Kidney epithelial cell (primary cell): ENCODE measurements at places on chromosomes 7 and 10.

DNA sequence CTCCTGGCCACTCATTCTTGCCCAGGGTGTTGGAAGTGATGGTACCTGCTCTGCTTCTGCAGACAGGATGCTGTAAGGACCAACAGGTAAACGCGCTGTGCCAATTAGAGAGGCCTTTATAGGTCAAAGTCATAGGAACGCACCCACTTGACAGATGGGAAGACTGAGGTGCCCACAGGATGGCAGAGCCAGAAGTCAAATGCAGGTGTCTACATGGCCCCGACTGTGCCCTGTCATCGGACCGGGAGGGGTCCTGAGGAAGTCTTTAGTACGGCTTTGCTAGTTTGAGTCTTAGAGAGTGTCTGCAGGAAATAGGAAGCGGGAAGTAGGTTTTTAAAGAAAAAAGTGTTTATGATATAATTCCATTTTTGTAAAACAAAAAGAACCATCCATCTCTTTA lies 57.3 kb downstream of the HK1 start:
- DNase-seq = no peak

DNA sequence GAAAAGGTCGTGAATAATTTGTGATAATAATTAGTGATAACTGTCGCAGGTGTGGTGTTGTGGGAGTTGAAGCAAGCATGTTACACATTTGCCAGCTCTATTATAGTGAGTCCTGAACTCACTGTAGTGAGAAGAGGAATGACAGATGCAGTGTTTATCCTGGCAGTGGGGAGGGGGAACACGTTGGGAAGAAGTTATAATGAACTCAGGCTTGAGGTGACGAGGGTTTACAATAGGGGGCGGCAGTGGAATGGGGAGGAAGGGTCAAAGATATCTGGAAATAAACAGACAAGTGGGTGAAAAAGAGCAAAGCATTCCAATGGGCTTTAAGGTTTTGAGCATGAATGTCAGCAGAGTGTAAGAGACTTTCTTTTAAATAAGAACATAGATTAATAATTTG lies 49.6 kb downstream of the ITPRID1 start:
- no peak for DNase-seq

GRCh38 chr10:114283091-114283490 lies 44.0 kb downstream of the VWA2 start:
- no peak for DNase-seq

- no peak for DNase-seq
These were observed 70.6 kb downstream of the CALD1 start for GRCh38 chr7:134850066-134850465.

- DNase-seq = no peak
These were observed 1071.3 kb downstream of the NXPH1 start for GRCh38 chr7:9504678-9505077.

DNA sequence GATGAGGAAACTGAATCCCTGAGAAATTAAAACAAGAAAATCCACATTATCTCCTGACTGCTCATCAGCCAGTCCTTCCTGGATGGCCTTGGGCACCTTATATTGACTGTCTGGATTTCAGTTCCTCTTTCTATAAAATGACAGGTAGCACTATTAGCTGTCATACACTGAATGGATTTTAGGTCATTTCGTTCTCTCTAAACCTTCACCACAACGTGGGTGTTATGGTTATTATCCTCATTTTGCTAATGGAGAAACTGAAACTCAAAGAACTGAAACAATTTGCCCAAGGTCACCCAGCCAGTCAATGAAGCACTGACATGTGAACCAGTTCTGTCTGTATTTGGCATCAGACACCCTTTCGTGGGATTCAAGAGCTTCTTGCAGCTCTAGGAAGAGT lies 193.8 kb downstream of the CYP26A1 start:
- no peak for DNase-seq

GRCh38 chr10:97759158-97759887 lies 12.5 kb downstream of the SFRP5 start:
- DNase-seq = no peak
